Lower lobe of right lung (tissue), 2 donors: ENCODE measurements at places on chromosomes 16 and 17. TPM values are rescaled to one million over a fixed set of nuclear protein-coding genes. Genes with fewer than 3 reads are reported as not detected.

TEKT5 gene
- not detected for total RNA-seq

- DNase-seq, result peak; percentile 45
Observed at GRCh38 chr16:23807028-23807427, 28.8 kb upstream of the PRKCB start.

TBC1D3E gene
- not detected for total RNA-seq

DNA sequence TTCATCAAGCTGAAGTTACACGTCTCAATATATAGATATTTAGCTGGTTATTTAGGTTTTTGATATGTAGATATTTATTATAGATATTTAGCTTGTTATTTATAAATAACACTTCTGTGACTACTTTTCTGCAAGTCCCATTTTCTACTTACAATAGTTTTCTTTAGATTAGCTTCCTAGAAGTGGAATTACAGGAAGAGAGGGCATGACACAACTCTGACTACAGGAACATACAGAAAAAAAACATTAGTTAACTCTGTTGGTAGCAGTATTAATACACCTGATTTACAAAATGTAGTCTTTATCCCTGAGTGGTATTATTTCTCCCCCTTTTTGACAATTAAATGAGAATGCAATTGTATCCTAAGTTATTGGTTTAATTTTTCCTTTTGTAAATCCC is 21.2 kb upstream of the CCL1 start:
- DNase-seq, result no peak

- peak; percentile 68 for DNase-seq
Observed at GRCh38 chr17:77323413-77324171, 182.8 kb downstream of the SEC14L1 start.

DNA sequence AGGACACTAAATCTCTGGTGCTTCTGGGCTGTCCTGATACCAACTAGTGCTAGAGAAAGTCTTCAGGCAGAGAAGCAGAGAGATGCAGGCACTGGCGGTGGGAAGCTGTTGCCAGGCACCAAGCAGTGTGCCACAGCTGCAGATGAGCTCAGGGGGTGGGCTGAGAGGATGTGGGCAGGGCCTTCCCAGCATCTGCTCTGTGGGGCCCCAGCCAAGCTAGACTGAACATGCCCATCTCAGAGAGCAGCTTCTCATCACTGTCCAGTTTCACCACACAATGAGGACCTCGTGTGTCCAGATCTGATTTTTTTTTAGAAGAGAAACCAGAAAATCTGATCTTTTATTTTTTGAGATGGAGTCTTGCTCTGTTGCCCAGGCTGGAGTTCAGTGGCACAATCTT is 17.1 kb downstream of the PSKH1 start:
- no peak for DNase-seq

- no peak for DNase-seq
Observed at GRCh38 chr17:59067756-59068155, 38.9 kb downstream of the TRIM37 start.

DNA sequence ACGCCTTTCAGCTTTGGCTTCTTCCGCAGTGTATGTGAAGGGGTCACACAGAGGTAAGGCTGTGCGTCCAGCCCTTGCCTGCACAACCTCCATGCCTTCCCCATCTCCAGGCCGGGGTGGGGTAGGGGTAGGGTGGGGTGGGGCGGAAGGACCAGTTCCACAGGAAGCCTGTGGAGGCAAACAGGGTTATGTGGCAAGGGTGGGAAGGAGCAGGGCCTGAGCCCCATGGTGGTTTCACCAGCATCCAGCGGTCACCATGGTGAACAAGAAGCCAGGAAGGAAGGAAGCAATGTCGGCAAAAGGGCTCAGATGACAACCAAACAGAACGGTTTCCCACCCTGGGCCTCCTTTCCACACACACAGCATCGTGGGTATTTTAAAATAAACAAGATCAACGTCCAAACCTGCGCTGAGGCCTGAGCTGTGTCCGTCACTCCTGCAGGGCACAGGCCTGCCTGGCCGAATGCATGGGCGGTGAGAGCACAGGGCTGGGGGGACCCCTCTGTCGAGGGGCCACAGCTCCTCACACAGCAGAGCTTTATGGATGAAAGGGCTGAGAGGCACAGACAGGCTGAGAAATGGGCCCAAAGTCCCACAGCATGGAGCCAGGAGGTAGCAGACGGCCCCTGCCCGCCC is 80.5 kb downstream of the ZNF778 start:
- no peak for DNase-seq

DNA sequence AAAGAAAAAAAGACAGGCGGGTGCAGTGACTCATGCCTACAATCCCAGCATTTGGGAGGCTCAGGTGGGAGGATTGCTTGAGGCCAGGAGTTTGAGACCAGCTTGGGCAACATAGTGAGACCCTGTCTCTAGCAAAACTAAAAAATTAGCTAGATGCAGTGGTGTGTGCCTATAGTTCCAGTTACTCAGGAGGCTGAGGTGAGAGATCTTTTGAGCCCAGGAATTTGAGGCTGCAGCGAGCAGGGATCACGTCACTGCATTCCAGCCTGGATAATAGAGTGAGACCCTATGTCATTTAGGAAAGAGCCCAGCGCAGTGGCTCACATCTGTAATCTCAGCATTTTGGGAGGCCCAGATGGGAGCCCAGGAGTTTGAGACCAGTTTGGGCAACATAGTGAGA is 126.6 kb downstream of the CMIP start:
- no peak for DNase-seq

- no peak for DNase-seq
Observed at GRCh38 chr17:27415120-27415795, 41.0 kb upstream of the KSR1 start.

- no peak for DNase-seq
Observed at GRCh38 chr17:37517881-37518280, 28.2 kb downstream of the DUSP14 start.

TP53TG3D gene
- 0.77 TPM for total RNA-seq

DNA sequence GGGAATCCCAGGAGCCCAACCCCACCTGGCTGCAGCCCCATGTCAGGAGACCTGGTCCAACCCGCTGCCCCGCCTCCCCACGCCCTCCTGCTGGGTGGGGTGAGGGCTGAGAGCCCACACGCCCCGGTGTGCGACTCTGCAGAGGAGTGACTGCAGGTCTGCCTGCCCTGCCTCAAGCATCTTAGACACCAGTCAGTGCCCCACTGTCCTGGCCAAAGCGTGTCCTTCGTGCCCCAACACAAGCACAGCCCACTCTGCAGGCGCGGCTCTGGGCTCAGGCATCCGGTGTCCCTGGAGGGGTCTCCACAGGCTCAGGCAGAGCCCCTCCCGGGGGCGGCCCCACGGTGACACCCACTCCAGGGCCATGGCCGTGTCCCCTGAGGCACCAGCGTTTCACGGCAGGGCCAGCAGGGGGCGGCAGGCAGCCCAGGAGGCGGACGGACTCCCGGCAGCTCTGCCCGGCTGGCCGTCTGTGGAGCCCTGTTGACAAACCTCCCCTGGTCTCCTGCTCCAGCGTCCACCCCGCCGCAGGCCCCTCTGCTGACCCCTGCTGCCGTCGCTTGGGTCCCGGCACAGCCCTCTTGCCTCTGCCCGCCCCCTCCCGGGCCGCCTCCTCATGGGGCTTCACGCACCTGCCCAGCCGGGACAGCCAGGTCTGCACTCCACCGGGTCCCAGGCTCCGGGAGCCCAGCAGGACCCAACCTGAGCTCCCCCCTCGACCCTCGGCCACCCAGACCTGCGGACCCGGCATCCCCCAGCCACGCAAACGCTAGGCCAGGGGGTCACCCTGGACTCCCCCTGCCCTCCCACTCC is 8.6 kb upstream of the UBE2I start:
- DNase-seq, result peak; percentile 84

- DNase-seq, result no peak
Observed at GRCh38 chr16:78100112-78100467, 636 bp downstream of the WWOX start.

CPHXL2 gene
- not detected for total RNA-seq

DNA sequence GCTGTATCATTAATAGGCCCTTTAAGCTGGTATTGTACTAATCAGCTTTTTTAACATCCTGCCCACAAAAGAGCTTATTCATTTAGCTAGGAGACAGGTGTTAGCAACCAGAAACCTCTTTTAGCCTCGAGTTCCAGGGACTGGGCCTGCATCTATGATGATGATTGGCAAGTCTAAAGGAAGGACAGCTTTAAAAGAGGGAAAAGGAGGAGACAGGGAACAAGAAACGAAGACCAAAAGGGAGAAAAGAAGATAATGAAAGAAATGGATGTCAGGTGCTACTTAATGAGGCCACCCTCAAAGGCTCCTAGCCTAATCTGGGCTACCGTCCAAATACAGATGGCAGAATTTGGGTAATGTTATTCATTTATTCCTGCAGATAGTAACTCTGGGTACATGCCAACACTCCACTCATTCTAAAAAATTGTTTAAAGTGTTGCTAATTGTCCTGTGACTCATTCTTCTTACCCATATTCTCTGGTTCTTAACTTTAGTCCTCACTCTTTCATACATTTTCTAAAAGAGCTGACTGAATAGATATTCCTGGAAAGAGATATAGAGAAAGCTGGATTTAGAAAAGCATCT is 18.7 kb upstream of the RFFL start:
- no peak for DNase-seq

DNA sequence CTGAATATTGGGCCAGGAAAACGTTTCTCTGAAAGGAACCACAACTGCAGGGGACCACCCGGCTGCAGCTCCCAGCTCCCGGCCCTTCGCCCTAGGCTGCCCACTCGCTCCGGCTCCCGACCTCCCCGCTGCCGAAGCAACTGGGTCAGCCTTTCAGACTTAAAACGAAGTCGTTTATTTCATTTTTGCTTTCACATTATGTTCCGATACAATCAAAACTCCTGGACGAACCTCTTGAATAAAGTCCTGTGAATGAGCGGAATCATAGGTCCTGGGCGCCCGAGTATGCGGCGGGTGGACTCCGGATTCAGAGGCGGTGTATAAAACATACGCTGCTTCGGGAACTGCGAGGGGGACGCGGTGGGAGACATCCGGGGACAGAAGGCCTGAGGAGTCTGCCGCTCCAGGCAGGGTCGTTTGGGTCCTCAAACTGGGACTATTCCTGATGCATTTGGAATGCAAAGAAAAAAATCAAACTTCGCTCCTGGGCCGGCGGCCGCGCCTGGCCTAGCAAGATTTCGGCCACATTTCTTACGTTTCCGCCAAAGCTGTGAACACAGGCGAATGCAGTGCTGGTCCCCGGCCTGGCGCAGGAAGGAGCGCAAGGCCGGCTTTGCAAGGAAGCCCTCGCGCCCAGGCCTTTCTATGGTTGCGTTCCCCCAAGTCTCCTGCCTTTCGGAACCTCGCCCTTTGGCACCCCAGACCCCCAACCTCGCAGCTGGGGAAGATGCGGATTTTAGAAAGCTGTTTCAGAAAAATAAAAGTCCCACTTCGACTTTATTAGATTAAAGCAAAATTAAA is 3.7 kb downstream of the CBLN1 start:
- no peak for DNase-seq

- DNase-seq, result no peak
Observed at GRCh38 chr16:30026449-30026848, 3.5 kb downstream of the C16orf92 start.

- no peak for DNase-seq
Observed at GRCh38 chr17:59840329-59841090, 52.2 kb downstream of the TUBD1 start.

HOXB13 gene
- not detected for total RNA-seq

DNA sequence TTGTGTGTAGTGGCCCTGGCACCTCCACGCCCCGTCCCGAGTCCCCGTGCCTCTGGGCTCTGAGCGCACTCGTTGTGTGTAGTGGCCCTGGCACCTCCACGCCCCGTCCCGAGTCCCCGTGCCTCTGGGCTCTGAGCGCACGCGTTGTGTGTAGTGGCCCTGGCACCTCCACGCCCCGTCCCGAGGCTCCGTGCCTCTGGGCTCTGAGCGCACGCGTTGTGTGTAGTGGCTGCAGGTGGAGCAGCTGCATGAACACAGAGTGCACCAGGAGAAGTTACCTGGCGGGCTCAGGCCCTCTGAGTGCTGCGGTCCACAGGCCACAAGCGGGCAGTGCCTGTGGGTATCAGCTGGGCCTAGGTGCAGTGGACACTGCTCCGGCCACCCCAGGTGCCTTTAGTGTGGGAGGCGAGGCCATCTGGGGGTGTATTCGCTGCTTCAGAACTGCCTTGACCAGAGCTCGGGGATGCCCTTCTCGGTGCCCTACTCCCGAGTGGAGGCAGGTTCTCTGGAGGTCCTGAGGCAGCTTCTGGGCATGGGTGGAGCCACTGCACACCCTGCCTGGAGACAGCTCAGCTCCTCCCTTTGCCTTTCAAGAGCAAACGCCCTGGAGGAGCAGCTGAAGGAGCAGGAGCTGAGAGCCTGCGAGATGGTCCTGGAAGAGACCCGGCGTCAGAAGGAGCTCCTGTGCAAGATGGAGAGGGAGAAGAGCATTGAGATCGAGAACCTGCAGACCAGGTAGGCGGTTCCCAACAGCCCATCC is 17.3 kb upstream of the CAPN15 start:
- peak; percentile 6 for DNase-seq

DNA sequence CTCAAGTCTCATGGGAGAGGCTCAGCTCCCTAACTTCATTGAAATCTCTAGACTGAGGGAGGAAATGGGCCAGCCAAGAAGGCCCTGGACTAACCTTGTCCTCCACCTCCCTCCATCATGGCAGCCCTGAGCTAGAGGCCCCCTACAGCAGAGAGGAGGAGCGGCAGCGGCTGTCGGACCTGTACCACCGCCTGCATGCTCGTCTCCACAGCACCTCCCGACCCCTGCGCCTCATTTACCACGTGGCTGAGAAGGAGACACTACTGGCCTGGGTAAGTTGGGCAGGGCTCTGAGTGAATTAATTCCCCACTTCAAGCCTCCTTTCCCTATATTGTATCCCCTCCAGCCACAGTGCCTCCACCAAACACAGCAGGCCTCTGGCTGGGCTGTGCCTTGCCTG is 3.8 kb upstream of the SYCE1L start:
- no peak for DNase-seq

DNA sequence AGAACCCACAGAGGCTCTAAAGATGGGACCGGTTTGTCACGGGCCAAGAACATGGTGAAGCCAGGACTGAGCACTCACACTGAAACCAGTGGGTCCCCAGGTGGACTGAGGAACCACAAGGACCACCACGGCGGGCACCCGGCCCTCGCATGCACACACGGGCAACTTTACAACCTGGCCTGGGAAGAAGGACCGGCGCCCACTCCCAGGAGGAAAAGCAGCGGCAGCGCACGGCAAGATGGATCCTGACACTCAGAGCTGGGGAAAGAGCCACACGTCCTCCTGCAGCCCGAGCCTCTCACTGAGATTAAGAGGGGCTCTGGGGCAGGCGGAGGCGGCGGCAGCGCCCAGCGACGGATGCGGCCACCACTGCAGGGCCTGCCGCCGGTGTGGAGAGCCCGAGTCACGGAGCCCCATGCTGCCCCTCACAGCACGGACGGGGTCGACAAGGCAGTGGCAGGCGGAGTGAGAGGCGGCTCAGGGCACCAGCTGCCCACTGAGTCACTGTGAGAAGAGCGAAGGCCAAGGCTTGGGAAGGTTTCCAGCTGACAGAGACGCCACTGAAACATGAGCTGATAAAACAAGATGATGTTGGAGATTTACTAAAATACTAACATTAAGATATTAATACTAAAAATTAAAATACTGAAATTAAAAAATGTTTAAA is 118.3 kb downstream of the ANKRD11 start:
- no peak for DNase-seq

HOXB5 gene
- total RNA-seq, result 3.9 TPM

DNA sequence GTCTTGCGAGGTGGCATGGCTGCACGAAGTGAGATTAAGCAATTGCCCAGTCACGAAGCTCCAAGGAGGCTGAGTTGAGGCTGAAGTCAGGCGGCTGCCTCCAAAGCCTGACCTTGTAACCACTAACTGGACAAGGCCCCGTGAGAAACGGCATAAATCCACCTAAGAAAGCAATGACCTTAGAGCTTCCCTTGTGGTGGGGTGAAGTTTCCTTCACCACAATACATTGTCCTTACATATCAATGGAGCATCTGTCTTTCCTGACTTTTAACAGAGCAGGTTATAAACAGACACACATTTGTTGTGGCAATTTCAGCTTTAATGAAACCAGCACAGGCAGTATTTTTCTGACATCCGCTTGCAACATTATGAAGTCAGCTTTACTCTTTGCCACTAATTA is 2.5 kb upstream of the MED9 start:
- DNase-seq, result no peak
